Hippocampal formation (tissue), 2 donors: ENCODE measurements at places on chromosomes 7 and 10.
A peak's percentile ranks its signal among the peaks of the same experiment; 100 is the strongest.

- no peak for DNase-seq
Observed at GRCh38 chr7:81669476-81670105, 100.3 kb downstream of the HGF start.

- DNase-seq = no peak
Observed at GRCh38 chr10:104026762-104027161, 58.9 kb downstream of the COL17A1 start.

DNA sequence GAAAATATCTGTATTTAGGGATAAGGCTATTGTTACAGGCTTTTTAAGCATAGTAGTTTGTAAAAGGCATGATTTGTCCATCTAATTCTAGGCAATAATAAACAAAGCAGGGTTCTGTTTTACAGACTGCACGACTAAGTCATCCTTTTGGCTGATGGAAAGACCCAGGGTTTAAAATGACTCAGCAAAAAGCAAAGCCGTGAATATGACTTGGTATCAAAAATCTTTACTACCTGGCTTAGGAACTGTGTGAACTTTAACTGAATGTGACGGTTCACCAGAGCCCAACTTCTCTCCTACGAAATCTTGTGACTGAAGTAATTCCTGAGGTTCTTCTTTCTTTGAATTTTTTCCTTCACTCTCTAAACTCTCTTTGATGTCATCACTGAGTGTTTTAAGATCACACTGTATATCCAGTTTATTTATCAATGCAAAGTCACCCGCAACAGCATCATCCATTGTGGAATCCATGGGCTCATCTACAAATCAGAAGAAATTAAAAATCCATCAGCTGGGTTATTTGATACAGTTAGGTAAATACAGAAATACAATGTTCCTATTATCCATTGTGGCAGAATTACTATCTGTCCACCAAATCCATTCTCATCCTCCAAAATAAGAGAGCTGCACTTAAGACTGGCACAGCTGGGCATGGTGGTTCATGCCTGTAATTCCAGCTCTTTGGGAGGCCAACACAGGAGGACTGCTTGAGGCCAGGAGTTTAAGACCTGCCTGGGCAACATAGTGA lies 17.0 kb downstream of the ATE1 start:
- peak; percentile 71 for DNase-seq

- no peak for DNase-seq
Observed at GRCh38 chr10:25707976-25708671, 225.9 kb upstream of the MYO3A start.

- no peak for DNase-seq
Observed at GRCh38 chr10:4194231-4194630, 409.2 kb upstream of the KLF6 start.

- no peak for DNase-seq
Observed at GRCh38 chr10:97812696-97813095, 36.9 kb upstream of the GOLGA7B start.

DNA sequence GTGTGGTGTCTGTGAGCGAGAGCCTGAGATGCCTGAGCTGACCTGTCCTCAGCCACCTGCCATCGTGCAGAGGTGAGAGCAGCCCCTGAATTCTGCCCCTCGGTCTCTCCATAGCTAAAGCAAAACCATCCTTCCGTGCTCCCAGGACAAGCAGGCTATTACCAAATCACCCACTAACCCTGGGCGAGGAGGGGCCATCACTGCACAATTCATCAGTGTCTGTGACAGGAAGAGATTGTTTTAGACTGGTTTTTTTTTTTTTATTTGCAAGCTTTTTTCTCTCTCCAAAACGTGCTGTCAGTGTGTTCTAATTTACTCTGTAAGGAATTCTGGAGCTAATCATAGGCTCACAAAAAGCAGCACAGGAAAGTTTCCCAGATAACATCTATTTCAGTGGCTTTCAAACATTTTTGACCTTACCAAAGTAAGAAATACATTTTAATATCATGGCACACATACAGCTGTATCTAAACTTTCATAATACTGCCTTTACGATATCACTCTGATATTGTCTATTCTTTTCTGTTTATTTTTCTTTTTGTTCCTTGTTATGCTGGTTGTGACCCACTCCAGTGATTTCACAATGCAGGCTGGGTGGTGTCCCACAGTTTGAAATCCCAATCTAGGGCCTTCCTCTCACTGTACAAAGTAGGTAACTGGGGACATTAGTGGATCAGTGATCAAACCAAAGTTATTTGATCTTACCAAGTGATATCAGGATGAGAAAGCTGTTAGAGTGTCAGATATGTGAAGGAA lies 62.8 kb downstream of the EGFR start:
- DNase-seq = no peak

DNA sequence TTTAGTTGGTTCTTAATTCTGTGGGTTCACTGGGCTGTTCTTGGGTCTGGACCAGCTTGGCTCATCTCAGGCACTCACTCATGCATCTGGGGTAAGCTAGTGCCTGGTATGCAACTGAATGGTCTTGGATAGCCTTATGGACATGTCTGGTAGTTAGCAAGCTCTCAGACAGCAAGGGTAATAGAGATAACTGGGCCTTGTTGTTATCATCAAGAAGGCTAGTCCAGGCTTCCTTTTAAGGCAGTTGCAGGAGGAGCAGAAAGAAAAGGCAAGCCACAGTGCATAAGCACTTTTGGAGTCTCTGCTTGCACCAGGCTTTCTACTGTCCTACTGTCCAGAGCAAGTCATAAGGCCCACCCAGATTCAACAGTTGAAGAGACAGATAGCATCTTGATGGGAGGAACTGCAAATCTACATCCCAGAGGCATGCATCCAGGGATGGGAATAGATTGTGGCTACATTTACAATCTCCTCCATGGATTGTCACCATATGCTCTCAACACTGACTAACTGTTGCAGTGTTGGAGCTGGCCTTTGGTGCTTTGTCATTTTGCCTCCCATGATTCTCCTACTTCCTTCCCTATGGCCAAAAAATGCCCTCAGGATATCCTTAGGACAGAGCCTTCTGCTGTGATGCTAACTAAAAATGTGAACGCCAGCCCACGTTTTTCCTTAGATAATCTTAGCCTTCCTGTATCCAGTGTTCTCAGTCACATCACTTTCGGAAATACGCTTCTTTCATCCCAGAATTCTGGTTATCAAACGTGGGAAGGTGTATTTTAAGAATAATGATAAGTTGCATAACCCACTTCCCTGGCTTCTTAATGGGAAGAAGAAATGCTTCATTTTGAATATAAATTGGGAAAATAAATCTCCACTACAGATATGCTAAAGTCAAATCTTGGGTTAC lies 3.6 kb downstream of the GIMAP4 start:
- no peak for DNase-seq

DNA sequence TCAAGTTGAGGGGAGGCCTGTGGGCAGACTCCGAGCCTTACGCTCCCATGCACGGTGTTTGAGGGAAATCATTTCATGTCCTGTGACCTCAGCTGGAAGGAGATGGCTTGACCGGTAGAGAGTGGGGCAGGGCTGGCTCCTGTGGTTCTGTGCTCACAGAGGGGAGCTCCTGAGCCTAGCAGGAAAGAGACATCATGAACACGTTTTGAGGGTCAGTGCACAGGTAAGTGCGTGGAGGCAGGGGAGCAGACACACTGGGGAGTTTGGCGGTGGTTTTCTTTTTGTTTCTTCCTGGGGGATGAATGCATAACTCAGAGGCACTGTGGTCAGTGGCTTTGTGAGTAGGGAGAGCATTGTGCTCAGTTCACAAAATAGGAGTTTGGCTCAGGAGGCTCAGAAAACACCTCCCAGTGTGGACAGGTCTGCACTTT lies 22.5 kb downstream of the ADCY1 start:
- no peak for DNase-seq

DNA sequence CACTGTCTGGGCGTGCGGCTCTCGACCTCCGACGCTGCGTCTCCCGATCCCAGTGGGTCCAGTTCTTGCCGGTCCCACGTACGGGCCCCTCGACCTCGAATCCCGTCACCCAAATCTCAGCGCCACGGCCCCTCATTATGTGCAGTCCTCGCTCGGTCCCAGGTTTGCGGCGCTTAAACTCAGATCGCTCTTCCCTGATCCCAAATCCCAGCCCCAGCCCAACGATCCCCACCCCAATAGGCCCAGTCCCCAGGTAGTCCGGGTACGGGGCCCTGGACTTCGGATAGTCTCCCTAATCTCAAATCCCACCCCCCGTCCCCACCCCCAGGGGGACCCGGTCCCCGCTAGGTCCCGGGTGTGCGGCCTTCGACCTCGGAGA lies 666 bp downstream of the HNRNPF start:
- DNase-seq = no peak

- DNase-seq = no peak
Observed at GRCh38 chr10:93873420-93874115, 20.2 kb upstream of the SLC35G1 start.

DNA sequence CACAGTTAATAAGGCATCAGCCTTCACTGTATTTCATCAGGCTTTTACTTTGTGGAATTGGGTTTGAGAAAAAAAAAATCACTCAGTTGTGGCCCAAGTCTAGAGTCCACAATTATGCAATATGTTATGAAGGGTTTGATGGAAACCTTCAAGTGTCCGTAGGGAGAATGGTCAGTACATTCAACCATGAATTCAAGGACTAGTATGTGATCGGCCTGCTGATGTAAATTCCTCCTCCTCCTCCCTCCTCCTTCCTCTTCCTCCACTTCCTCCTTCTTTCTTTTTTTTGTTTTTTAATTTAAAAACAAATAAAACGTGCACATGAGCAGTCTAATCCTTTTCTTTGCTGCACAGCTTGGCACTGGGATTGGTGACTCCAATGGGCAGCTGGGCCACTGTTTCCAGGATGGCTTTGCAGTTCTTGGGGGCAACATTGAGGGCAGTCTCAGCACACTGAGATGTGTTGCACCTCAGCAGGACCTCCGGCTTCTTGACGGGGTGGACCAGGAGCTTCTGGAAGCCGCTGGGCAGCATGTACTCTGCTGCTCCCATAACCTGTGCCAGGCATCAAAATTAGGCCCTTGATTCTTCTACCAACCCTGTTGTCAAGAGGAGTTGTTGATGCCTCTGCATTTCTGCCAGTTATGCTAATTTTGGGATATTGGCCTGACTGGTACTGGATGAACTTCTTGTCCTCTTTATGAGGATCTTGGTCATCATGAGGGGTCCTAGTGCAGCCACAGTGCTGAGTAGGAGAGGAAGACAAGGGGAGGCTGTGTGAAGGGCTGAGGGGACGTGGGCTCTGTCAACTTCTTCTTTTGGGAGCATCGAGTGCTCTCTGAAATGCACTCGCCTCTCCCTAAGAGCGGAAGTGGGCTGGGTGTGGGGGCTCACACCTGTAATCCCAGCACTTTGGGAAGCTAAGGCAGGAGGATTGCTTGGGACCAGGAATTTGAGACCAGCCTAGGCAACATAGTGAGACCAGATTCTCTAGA lies 9.3 kb upstream of the IL2RA start:
- no peak for DNase-seq

GRCh38 chr10:48576501-48576900 lies 28.4 kb downstream of the ARHGAP22 start:
- no peak for DNase-seq

DNA sequence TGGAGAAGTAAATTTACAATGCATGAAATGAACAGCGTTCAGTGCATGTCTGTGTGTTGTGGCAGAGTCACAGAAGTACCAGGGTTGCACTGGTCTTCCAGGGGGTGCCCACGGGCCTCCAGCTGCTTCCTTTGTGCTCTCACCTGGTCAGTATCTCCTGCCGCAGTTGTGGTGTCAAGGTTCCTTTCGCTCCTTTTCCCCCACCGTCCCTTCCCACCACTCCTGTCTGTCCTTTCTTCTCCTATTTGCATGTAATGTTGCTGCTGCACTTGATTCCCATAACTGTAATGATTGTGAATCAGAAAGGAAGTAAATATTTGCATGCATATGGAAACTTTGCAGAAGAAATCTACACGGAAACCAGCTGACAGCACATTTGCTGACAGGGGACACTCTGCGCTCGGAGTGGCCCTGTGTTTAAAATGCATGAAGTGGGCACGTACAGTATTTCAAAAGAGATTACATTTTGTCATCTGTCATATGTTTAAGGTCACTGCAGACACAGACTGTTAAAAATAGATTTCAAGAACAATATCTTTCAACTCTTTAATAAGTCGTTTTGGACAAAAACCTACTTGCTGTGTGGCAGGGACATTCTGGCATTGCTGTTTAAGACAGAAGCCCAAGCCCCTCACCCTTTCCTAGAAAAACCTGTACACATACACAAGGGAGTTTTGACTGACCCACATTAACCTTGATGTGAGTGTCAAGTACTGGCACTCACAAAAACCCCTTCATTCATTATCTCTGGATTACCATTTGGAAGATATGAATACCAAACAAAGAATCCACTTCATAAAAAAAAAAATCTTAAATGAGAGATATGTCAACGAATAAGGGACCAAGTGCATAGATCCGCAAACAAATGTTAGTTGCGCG lies 336.7 kb upstream of the KLF6 start:
- DNase-seq = no peak

DNA sequence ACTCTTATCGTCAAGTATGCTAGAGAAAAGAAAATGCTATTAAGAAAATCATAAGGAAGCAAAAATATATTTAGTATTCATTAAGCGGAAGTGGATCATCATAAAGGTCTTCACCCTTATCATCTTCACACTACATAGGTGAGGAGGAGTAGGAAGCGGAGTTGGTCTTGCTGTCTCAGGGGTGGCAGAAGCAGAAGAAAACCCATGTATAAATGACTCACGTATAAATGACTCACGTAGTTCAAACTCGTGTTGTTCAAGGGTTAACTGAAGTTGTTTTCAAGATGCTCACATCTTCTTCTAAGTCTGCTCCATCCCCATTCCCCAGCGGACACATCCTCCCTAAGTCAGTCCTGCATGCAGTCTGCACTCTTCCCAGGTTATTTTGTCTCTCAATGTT lies 72.4 kb downstream of the SFMBT2 start:
- DNase-seq = no peak

GRCh38 chr10:118251791-118252190 lies 90.3 kb downstream of the FAM204A start:
- DNase-seq = no peak

DNA sequence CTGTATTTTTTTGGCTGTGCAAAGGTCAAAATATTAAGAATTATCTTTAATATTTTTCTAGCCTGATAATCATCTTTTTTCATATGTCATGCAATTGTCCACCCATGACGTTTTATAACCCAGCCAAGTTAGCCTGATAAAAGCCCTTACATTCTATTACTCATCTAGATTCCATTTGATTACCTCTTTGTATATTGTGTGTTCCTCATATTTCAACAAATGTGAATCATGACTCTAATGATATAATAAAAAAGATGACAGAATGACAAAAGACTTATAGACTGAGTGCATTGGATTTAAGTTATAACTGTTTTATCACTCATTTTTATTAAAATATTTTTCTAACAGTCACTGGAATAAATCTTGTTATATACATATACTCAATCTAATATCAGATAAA lies 1560.0 kb upstream of the LRRTM3 start:
- DNase-seq = no peak

GRCh38 chr7:2520131-2520760 lies 672 bp downstream of the LFNG start:
- no peak for DNase-seq

GRCh38 chr7:86558680-86559501 lies 84.8 kb upstream of the GRM3 start:
- DNase-seq = no peak

- no peak for DNase-seq
Observed at GRCh38 chr10:100656454-100656853, 88.9 kb upstream of the PAX2 start.

GRCh38 chr10:44552726-44553125 lies 167.8 kb upstream of the CXCL12 start:
- DNase-seq = no peak

GRCh38 chr7:7706556-7707172 lies 11.7 kb downstream of the RPA3 start:
- no peak for DNase-seq
